Activated CD4-positive, alpha-beta memory T cell treated with anti-CD3 and anti-CD28 coated beads for 36 hours (primary cell): ENCODE measurements at places on chromosomes 1 and 21.
A peak's percentile ranks its signal among the peaks of the same experiment; 100 is the strongest.

- no peak for DNase-seq
Observed at GRCh38 chr1:41184446-41184845, 57.7 kb downstream of the SCMH1 start.

- DNase-seq, result no peak
Observed at GRCh38 chr1:68633141-68633919, 136.4 kb upstream of the DEPDC1 start.

GRCh38 chr1:32893198-32894018 lies 7.1 kb downstream of the HPCA start:
- peak; percentile 29 for DNase-seq

DNA sequence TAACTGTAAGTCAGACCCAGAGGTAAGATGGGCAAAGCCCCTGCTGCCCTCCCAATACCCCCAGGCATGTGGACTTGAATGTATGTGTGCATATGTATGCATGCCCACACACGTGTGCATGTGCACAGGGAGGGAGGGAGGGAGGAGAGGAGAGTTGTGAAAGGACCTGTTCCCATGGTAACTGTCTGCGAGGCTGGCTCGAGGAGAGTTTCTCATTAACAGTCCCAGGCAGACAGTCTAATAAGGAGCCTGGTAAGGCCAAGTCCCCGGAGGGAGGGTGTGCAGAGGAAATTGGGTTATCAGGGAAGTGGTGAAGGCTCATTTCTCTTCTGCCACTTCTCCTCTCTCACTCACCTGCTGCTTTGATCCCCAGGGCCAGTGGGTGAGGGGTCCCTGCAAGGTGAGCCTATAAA lies 74.9 kb downstream of the NFASC start:
- DNase-seq, result no peak

DNA sequence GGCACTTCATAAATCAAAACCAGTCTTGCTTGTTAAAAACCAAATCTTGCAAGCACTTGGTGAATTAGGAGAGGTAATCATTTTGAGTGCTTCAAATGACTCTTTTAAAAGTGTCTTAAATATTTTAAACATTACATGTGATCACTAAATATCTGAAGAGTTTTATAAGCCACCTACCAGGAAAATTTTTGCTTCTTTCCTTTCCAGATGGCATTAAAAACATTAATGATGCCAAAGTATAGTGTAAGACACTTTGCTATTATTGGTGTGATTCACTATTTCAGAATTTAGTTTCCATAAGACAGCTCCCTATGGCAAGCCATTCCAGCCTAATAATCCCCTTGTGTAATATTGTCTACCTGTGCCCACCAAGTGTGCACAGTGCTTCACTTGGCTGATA lies 548.8 kb upstream of the ADAMTS5 start:
- DNase-seq, result no peak

GRCh38 chr21:39001341-39001740 lies 181.9 kb downstream of the PSMG1 start:
- no peak for DNase-seq
